ENCODE measurements at places on chromosomes 13 and 19.

GRCh38 chr19:49891393-49891792 lies 5.3 kb downstream of the IL4I1 start:
- DNase-seq, result no peak

GRCh38 chr13:113078902-113079780 lies 26.4 kb upstream of the F7 start:
- no peak for DNase-seq

DNA sequence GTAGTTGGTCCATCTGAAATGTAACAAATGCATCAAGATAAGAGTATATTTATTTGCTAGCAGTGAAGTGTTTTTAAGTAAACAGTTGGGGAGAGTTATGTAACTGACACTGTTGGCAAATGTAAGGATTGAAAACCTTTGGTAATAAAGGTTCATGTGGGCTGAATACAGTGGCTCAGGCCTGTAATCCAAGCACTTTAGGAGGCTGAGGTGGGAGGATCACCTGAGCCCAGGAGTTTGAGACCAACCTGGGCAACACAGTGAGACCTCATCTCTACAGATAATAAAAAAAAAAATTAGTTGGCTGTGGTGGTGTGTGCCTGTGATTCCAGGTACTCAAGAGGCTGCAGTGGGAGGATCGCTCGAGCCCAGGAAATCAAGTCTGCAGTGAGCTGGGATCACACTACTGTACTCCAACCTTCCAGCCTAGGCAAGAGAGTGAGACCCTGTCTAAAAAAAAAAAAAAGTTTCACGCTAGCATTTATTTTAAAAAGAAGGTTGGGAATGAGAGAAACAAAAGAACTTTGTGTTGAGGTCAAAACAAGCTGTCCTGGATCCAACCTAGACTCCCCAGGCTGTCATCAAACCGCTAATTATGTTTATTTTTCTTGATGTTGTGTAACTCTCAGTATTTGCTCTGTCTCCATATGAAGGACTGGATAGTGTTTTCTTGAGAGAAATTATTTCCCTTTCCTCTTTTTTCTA lies 20.7 kb downstream of the SETDB2 start:
- no peak for DNase-seq

DNA sequence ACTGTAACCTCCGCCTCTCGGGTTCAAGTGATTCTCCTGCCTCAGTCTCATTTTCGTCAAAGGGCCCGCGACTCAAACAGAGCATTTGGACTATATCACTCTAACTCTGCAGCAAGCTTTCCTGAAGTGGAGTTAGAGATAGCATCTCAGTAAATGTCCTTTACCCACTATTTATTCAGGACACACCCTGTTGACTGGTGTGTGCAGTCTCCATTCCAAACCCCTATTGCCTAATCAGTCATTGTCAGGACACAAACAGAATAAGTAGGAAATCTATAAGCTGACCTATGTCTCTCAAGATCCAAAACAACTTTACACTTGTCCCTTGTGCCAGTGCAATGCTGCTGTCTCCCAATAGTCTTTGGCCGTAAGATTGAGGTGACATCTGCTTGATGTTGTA lies 1.4 kb downstream of the ZNF222 start:
- DNase-seq, result no peak

DNA sequence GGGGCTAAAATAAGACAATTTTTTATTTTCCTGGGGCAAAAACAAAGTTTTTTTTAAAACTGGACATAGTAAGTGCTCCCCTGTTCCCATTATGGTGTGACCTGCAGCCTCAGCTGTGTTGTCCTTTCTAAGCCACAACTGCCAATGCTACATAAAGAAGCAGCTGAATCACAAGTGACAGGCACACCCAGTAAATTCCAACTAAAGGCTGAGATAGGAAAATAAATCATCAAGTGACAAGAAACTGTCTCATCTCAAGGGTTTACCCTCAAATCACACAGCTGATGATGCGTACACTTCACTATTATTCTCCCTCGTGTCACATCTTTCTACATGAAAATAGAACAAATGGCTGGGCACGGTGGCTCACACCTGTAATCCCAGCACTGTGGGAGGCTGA lies 28.7 kb downstream of the STK24 start:
- DNase-seq, result no peak

- DNase-seq, result no peak
Observed at GRCh38 chr13:109357751-109358471, 428.5 kb downstream of the IRS2 start.

- DNase-seq, result no peak
Observed at GRCh38 chr13:74922963-74923362, 559.0 kb downstream of the TBC1D4 start.

DNA sequence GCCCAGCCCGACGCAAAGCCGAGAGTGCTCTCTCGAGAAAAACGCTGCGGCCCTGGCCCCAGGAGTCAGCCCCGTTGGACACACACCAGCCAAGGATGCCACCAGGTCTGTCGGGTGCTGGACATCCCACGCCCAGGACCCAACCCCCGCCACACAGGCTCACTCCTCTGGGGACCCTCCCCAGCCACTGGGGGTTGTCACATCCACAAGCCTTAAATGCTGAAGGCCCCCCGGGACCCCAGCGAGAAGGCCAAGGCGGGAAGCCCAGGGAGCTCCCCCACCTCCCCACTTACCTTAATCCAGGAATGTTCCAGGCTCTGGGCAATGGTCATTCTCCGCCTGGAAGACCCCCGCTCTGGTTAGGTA lies 11.2 kb downstream of the DAPK3 start:
- no peak for DNase-seq

DNA sequence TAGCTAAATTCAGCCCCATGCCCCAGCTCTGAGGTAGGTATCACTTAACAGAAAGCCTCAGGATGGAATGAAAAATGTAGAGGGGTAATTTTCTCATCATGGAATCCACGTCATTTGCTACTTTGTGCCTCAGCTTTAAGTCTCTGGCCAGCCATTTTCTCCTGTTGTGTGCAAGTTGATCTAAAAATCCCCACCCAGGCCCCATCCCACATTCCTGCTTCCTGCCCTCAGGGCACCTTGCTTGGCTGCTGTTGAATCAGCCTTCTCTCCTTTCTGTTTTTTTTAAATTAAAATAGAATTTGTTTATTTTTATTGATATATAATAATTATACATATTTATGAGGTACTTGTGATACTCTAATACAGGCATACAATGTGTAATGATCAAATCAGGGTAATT lies 179.9 kb upstream of the TSHZ3 start:
- no peak for DNase-seq

- no peak for DNase-seq
Observed at GRCh38 chr13:64300239-64300638, 2884.6 kb upstream of the PCDH20 start.

GRCh38 chr19:24049537-24049936 lies 37.5 kb upstream of the ZNF254 start:
- no peak for DNase-seq

Data from inflammatory macrophage (primary cell).